Stomach (tissue), 19 donors: ENCODE measurements at places on chromosomes 3 and 15.

- DNase-seq: no peak
These were observed 276.5 kb upstream of the ATP11B start for GRCh38 chr3:182516597-182517336.

DNA sequence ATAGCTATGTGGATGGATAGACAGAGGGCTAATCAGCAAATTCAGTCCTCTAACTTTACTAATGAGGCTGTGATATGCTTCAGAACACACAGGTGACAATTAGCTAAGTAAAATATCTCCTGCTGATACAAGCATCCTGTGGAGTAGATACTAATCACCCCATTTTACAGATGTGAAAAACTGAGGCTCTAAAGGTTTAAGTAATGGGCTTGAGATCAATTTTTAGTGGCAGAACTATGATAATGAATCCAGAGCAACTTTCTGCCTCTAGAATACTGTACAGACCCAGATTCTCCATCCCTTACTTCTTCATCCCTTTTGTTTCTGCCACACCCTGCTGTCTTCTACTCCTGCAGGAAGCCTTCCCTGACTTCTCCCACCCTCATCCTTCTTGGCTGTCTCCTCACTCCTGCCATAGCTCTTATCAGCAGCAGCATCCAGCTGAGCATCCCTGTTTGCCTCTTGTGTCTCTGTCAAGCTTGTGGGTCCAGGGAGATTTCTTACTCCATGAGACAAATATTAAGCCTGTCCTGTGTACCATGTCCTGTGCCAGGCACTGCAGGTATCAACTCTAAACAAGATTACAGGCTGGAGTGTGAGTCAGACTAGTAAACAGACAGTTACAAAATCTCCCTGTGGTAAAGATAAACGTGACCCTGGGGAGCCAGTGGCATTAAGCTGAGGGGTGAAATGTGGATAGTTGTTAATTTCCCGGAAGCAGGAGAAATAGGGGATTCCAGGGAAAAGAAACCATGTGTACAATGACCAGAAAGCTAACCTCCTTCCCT is 39.2 kb downstream of the SLC6A11 start:
- DNase-seq: no peak

DNA sequence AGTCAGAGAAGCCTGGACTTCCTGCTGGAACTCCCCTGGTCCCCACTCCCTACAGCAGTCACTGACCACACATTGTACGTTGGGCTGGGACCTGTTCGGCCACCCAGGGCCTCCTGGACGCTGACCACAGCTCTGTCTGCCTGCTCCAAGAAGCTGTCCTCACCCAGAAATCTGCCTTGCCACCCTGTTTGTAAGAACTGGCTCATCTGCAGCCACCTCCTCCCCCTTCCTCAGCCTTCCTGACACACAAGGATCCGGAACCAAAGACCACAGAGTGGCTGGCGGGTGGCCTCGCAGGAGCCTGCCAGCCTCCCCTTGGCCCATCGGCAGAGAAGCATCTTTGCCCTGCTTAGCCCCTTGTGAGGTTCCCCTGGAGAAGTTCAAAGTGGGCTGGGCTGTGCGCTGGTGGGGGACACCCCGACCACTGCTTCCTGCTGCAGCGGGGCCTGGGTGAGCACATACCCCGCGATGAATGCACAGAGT is 91.9 kb downstream of the PCSK6 start:
- no peak for DNase-seq

GRCh38 chr15:56759450-56759845 is 26.1 kb upstream of the ZNF280D start:
- peak; percentile 42 for DNase-seq
